HuH-7 (cell line): ENCODE measurements at places on chromosomes 2 and 18.

- DNase-seq, result no peak
Measured at GRCh38 chr2:96954011-96954846, 32.2 kb downstream of the FAM178B start.

DNA sequence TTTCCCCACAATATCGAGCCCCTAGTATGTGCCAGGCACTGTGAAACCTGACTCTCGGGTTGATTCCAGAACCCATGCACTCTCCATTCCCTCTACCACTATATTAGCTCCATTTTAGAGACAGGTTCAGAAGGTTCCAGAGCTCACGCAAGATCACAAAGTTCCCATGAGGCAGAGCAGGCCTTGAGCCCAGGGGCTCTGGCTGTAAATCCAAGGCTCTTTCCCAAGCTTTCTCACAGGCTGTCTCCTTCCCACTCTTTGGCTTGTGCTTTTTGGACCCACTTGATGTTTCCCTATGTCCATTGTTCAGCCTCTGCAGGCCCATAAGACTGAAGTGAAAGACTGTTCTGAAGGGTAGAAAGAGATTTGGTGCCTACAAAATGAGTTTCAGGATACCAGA lies 15.7 kb downstream of the KIAA2012 start:
- DNase-seq, result no peak

DNA sequence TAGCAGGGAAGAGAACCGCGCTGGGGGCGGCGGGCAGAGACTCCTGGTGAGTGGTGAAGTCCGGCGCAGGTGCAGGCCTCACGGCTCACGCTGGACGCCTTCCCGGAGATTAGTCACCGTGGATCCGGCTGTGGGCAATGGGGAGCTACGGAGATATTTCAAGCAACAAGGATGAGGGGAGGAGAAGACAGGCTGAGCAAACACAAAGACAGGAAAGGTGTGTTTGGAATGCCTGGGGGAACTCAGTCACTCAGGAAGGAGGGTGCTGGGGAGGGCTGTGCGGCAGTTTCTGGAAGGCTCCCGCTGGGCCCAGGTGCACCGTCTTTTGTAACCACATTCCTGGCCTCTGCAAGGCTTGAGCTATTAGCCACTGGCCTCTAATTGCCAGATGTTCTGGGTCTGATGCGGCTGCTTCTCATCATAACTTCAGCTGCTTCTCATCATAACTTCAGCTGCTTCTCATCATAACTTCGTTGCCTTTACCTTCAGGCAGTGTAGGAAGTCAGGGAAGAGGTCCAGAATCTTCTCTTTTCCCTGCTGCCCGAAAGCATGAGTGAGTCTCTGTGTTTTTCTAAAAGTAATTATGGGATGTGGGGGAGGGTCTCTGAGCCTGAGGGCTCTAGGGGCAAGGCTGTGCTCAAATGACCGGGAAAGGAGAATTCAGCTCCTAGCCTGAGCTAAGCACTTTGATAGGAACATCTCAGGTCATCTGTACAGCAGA lies 118.9 kb downstream of the PXDN start:
- DNase-seq, result no peak

DNA sequence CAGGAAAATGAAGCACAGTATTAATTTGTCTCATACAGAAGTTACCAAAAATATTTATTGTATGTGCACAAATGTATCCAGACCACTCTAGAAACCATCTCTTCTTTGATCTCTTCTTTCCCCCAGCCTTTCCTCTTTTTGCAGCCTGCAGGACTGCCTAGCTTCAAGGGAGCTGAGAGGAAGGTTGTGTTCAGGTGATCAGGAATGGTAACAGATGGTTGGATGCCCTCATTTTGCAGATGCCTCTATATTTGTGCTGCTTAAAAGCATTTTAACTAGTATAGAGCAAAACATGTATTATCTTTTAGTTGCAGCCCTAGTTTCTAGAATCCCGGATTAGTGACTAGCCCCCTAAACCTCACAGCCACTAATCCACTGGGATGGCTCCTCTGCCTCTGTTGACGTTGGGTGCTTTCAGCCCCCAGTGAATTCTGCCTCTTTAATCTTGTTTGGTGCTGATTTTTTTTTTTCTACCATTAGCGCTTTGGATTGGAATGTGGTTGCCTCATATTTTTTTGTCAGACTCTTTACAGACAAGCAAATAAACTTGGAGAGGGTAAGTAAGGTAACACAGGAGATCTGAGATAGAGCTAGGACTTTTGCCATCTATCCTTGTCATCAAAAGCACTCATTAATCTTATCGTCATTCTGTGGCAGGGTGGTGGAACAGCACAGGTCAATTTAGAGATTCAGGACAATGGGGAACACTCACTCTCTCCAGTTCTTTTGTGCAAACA lies 103.8 kb upstream of the NDUFV2 start:
- DNase-seq, result peak; percentile 66

DNA sequence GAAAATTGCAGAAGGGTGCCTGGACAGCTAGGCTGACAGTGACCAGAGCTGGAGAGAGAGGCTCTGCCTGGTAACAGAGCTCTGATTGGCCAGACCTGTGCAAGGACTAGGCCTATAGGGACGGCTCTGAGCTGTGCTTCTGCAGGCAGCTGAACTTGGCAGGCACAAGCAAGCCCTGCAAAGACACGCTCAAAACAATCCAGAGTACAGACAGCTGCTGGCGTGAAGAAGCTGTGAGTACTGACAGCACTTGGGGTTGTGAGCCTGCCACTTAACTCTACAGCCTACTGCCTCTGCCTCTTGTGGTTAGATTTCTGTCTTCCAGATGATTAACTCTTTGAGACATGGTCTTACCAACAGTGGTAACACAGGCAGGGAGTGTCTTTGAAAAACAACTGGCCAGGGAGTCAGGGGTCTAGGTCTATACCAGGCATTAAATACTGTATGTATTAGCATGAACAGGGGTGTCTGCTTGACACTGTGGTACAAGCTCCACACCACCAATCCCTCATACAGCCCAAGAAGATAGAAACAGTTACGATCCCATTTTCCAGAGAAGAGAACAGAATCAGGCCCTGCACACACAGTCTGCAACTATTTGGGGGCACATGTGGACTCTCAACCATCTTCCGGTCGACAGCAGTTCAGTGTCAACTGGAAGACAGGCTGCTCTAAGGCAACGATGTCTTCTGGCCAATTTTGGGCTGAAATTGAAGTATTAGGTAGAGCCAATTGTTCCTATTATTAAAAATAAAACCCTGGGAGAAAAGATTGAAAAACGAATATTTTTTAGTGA lies 568.4 kb downstream of the TNS1 start:
- peak; percentile 85 for DNase-seq

DNA sequence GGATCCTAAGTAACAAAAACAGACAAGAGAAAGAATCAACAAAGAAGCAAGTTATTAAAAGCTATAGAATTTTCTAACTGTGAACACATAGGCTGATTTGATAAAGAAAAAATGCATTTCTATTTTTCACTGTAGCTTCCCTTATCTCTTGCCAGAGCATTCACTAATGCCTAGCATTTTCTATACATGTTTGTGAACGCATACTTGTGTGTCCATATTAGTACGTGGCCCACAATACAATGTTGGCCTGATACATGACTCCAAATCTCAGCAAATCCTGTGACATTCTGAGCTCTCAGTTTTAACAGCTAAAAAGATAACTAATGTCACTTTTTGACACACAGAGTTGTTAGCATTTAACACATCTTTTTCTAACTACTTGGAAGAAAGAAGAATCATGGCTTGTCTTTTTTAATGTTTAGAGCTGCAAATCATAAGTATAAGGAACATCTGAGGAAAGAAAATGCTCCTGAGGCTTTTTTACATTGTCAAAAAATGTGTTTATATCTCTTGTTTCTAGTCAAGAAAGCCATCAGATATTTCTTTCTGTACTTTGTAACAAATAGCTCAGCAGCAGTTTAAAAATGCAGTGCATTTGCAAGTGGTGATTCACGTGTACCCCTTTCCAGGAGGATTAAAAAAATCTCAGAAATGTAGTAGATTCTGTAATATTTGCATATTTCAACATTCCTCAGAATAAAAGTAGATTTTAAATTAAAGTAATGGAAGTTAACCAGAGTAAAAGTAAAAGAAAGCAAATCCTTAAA lies 1646.8 kb upstream of the TMEFF2 start:
- DNase-seq, result no peak

- DNase-seq, result no peak
Measured at GRCh38 chr2:145411493-145411892, 891.6 kb upstream of the ZEB2 start.

DNA sequence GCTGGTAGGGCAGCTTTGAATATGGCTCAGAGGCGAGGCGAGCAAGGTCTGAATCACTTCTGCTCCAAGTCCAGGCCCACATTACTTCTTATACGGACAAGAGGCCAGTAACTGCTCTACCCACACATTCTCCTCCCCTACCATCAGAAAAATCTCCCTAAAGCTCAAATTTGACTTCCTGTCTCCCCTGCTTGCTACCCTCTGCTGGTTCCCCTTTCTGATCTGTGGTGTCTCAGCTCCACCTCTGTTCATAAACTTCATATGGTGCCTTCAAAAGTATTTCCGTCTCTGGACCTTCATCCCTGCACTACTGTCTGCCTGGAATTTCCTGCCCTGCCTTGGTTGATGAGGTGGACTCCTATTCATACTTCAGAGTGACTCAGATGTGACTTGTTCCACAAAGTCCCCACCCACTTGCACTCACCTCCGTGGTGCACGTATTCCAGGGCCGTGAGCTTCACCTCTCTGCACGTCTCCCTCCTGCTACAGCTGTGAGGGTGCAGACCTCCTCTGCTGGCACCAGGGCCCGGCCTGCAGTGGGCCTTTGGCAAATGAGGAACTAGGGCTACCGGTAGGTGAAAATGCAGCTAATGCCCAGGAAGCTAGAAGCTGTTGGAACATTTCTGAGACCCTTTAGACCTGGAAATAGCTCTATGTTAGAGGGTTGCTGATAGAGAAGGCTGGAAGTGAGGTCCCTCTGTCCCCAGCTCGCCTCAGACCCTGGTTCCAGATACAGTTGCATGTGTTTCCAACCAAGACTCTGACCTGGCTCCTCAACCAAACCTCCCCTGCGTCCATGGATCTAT lies 24.6 kb upstream of the KCMF1 start:
- no peak for DNase-seq

DNA sequence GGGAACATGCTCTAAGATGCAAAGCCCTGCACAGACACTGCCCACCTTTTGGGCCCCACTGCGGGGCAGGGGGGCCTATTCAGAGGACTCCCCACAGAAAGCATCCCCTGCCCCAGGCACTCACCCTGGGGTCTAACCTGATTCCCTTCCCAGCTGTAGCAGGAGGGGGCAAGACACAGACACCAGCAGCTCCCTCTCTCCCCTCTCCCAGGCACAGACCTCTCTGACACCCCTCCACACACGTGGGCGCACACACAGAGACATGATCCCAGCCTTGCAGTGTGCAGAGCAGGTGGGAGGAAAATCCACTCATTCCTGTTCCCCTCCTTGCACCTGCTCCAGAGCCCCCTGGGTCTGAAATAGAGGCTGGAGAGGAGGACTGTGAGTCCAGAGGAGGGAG lies 10.7 kb downstream of the TNS1 start:
- DNase-seq, result no peak

GRCh38 chr2:30034052-30034775 lies 112.6 kb upstream of the YPEL5 start:
- no peak for DNase-seq

GRCh38 chr2:121596221-121597080 lies 52.8 kb downstream of the CLASP1 start:
- DNase-seq, result peak; percentile 20

DNA sequence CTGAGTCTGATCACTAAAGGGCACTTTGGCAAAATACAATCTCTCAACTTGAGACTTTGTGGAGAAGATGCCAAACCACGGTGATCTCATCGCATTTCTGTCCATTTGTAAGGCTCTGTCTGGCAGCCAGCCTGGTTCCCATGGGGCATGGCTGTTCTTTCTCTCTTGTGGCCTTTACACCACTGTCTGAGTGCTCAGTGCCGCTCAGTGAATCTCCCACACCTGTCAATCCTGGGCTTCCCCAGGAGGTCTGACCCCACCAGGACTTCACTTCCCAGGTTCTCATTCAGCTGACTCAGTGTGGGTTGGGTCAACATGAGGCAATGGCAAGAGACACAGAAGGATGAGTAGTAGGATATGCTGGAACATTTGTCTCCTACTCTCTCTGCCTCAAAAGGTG lies 96.8 kb upstream of the TRIB2 start:
- DNase-seq, result no peak

- DNase-seq, result no peak
Measured at GRCh38 chr18:63098018-63098981, 221.3 kb downstream of the BCL2 start.

- no peak for DNase-seq
Measured at GRCh38 chr2:208426412-208427045, 19.9 kb downstream of the PTH2R start.

GRCh38 chr2:224885291-224885690 lies 157.0 kb downstream of the DOCK10 start:
- DNase-seq, result no peak

GRCh38 chr2:32719430-32719829 lies 91.6 kb downstream of the TTC27 start:
- DNase-seq, result no peak

DNA sequence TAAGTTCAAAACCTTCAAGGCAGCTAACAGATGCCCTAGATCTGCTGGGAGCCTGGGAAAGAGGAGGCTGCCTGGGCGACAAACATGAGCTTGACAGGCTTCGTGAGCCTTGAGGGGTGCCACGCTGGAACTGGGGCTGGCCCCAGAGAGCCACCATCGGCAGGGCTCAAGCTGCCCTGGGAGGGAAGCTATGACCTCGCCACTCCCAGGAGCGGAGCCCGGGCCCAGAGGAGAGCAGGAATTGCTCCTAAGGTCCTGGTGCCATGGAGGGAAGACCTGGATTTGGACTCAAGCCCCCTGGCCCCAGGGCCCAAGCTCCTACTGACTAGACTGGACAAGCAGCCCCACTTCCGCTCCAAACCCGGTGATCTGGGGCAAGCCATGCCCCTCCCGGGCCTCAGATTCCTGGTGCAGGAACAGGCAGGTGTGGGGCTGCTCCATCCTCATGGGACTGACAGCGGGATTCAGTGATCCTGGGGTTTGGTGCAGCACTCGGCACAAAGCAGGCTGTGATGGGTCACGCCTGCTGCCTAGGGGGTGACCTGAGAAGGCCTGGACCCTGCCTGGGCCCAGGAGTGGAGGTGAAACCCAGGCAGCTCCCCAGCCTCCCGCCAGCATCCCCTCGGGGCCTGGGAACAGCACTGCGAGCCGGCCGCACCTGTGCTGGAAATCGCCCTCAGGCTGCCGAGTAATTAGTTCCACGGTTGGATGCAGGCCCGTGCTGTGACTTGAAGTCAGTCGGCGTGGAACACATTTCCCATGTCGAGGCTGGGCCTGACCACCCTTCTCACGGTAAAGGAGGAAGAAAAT lies 246.9 kb downstream of the NDUFA10 start:
- no peak for DNase-seq

GRCh38 chr2:63792530-63792929 lies 49.2 kb upstream of the UGP2 start:
- DNase-seq, result no peak
